Activated B cell treated with CpG ODN at 0.5 μM for 24 hours (primary cell): ENCODE measurements at places on chromosomes 5 and 9. TPM values are rescaled to one million over a fixed set of nuclear protein-coding genes. Genes with fewer than 3 reads are reported as not detected.

The TRIM14 gene
- 11.7 and 12.8 TPM in 2 replicates for total RNA-seq

The TSSK1B gene
- total RNA-seq: not detected in 2 replicates

The FOXI1 gene
- not detected in 2 replicates for total RNA-seq

The SLC6A19 gene
- total RNA-seq: not detected in 2 replicates

The BDP1 gene
- total RNA-seq: 46.2 and 50.4 TPM in 2 replicates

- no peak for DNase-seq
- H3K4me3 ChIP-seq: no peak overlapping the region
- no peaks in the 10 kb centered on the region for H3K4me1 ChIP-seq
- no peaks in the 10 kb centered on the region for H3K27me3 ChIP-seq
- no peak overlapping the region for H3K27ac ChIP-seq
- no peaks in the 10 kb centered on the region for H3K36me3 ChIP-seq
Measured at GRCh38 chr5:96017951-96018350, 56.3 kb upstream of the ELL2 start.

DNA sequence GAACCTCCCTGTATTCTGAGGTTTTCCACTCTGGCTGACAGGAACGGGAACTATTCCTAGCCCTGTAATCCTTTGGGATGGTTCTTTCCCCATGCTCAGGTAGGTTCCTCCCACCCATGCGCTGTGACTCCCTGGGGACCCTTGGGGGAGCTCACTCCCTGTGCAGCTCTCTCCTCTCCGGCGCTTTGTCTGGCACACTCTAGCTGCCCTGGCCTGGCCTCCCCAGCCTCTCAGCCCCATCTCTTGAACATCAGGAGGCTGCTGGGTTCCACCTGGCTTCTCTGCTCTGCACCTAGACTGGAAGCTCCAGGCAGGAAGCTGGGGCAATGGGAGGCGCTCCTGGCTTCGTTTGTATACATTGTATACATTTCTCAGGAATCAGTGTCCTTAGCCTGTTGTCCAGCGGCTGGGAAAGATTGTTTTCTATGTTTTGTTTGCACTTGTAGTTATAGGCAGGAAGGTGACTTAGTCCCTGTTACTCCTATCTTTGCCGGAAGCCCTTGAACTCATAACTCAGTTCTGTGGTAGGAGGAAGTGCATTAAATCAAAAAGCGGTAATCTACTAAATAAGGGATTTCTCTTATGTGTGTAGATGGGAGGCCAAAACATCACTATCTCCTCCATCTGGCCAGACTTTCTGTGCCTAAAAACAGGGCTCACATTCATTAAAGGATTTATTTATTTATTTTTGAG, 20.4 kb downstream of the SLC25A25 start:
- DNase-seq: no peak
- H3K27ac ChIP-seq: no peak overlapping the region
- peaks cover 28% of the 10 kb centered on the region for H3K4me1 ChIP-seq
- H3K27me3 ChIP-seq: no peaks in the 10 kb centered on the region
- no peak overlapping the region for H3K4me3 ChIP-seq
- H3K36me3 ChIP-seq: peaks cover 10% of the 10 kb centered on the region

DNA sequence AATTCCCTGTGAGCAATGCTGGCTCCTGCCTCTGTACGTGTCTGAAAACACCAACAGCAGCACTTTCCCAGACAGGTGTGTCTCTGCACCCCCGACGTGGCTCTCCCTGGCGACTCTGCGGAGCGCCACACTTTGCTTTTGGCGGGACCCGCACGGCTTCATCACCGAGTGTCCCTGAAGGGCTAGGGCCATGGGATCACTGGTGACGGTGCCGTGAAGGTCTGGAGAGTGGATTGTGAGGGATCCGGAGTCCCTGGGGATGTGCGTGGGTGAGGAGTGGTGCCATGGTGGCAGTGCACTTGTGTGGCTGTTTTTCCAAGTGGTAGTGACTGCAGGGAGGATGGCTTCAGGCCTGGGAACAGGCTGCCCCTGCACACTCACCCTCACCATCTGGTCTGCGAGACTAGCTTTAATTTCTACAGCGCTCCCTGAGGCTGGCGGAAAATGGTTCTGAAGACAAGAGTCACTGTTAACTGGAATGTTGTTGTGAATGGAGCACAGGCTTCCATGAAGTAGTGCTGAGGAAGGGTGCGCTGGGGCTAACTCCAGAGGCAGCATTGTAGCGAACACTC, 3.2 kb downstream of the NKD2 start:
- no peaks in the 10 kb centered on the region for H3K36me3 ChIP-seq
- peaks cover 35% of the 10 kb centered on the region for H3K27me3 ChIP-seq
- no peak for DNase-seq

GRCh38 chr5:159030357-159030756, 69.4 kb downstream of the EBF1 start:
- peak overlapping the region; percentile 35 for H3K27ac ChIP-seq
- no peak for DNase-seq
- peaks cover 69% of the 10 kb centered on the region for H3K36me3 ChIP-seq

DNA sequence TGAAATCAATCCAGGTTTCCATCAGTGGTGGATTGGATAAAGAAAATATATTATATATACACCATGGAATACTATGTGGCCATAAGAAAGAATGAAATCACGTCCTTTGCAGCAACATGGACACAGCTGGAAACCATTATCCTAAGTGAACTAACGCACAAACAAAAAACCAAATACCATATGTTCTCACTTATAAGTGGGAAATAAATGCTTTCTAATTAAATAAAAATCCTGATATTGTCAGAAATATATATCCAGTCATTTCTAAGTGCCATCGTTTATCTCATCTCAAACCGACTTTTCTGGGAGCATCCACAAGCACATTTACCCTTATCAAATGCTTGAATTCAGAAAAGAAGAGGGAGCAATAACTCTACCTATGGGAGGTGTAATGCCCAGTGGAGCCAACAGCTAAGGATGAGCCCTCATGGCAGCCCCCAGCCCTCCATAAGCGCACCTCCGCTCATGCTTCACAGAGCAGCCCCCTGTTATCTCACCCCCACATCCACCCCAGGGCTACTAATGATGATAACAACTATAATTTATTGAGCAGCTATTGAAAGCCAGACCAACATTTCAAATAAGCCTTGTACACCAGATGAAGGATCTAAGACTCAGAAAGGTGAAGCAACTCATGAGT, 101.7 kb upstream of the SPOCK1 start:
- no peak overlapping the region for H3K4me3 ChIP-seq
- no peak for DNase-seq
- H3K36me3 ChIP-seq: no peaks in the 10 kb centered on the region
- peaks cover 40% of the 10 kb centered on the region for H3K27me3 ChIP-seq
- no peak overlapping the region for H3K27ac ChIP-seq

GRCh38 chr5:140690376-140690932, 716 bp downstream of the HARS1 start:
- no peaks in the 10 kb centered on the region for H3K27me3 ChIP-seq
- H3K4me3 ChIP-seq: peak overlapping the region; percentile 100
- DNase-seq: no peak
- peaks cover 31% of the 10 kb centered on the region for H3K4me1 ChIP-seq
- peak overlapping the region; percentile 97 for H3K27ac ChIP-seq

- peaks cover 4% of the 10 kb centered on the region for H3K4me1 ChIP-seq
- DNase-seq: no peak
- no peak overlapping the region for H3K27ac ChIP-seq
- no peak overlapping the region for H3K4me3 ChIP-seq
- peaks cover 54% of the 10 kb centered on the region for H3K27me3 ChIP-seq
- H3K36me3 ChIP-seq: no peaks in the 10 kb centered on the region
Measured at GRCh38 chr5:177987326-177987725, 8.7 kb downstream of the PROP1 start.

DNA sequence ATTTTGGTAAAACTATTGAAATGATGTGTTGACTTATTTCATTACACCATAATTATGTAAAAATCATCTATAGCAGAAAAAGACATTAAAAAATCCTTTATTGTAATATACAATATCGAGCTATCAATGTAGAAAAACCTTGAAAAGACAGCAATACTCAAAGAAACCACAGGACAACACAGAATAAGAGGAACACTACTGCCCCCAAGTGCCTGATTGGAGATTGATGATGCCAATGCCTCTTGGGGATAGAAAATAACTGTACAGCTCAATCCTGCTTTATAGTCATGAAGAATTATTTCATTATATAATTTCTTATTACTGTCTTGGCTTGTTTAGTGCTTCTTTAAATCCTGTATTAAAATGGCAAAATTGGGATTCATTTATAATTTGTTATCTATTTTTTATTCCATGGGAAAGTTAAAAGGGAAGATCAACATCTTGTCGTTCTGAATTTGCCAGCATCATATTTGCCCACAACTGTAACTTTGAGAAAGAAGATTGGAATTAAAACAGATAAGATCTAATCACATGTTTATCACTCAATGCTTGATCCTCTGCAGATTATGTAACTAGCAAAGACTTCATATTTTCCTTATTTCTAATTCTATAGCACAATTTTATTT, 337.5 kb downstream of the CDH9 start:
- no peaks in the 10 kb centered on the region for H3K27me3 ChIP-seq
- no peak for DNase-seq
- no peak overlapping the region for H3K4me3 ChIP-seq
- no peak overlapping the region for H3K27ac ChIP-seq
- no peaks in the 10 kb centered on the region for H3K36me3 ChIP-seq
- no peaks in the 10 kb centered on the region for H3K4me1 ChIP-seq

GRCh38 chr5:38724301-38725030, 121.3 kb upstream of the OSMR start:
- no peaks in the 10 kb centered on the region for H3K27me3 ChIP-seq
- DNase-seq: no peak
- no peaks in the 10 kb centered on the region for H3K4me1 ChIP-seq
- no peaks in the 10 kb centered on the region for H3K36me3 ChIP-seq
- H3K27ac ChIP-seq: no peak overlapping the region
- no peak overlapping the region for H3K4me3 ChIP-seq

DNA sequence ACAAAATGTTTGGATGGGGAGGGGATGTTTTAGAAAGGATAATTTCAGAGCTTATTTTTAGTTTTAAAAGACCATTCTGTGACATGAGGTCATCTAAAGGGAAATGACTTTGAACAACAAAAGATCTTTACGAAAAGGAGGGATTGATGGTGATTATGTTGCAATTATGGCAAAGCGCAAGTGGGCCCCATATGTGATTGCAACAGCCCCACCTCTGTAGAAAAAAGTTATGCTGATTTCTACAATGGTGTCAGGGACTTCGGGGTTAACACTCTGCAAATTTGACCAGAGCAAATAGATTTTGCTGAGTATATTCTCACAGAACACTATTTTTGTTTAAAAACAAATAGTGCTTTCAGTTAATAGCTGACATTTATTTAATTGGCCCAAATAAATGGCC, 312.8 kb downstream of the NSG2 start:
- H3K27me3 ChIP-seq: no peaks in the 10 kb centered on the region
- H3K27ac ChIP-seq: no peak overlapping the region
- H3K4me1 ChIP-seq: no peaks in the 10 kb centered on the region
- no peak overlapping the region for H3K4me3 ChIP-seq
- DNase-seq: no peak

DNA sequence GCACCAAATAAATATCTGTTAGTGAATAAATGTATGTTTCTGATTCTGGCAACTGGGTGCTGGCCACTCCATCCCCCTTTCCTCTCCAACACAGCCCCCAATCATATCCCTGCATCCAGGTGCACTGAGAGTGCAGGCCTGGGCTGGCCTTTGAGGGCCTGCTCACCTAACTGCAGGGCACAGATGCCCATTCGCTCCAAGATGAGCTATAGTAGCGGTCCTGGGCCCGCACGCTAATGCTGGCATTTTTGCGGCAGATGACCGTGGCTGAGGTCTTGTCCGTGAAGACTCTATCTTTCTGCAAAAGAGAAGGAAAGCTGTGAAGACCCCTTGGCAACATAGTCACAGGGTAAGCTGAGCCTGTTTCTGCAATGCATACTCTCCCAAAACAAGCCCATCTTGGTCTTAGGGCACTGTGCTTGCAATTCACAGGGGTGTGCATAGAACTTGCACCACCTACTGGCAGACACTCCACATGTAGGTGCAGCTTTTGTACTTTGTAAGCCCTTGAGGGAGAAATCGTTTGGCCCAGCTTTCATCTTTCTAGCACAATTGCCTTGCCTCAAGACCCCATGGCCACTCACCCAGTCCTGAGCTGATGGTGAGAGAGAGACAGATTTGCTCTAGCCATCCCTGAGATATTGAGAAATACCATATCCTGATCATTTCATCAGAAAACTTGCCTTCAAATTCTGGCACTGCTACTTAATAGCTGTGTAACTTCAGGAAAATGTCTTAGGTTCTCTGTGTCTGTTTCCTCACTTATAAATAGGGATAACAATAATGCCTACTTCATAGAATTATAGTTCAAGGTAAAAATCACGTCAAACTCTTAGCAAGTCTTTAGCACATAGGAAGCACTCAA, 13.5 kb downstream of the IL12B start:
- peaks cover 6% of the 10 kb centered on the region for H3K27me3 ChIP-seq
- H3K4me3 ChIP-seq: no peak overlapping the region
- H3K27ac ChIP-seq: no peak overlapping the region

- no peaks in the 10 kb centered on the region for H3K27me3 ChIP-seq
- H3K36me3 ChIP-seq: no peaks in the 10 kb centered on the region
- H3K4me3 ChIP-seq: no peak overlapping the region
- no peak for DNase-seq
- no peak overlapping the region for H3K27ac ChIP-seq
Measured at GRCh38 chr5:159504106-159504856, 174.0 kb upstream of the IL12B start.

- no peak overlapping the region for H3K27ac ChIP-seq
- no peak overlapping the region for H3K4me3 ChIP-seq
- H3K27me3 ChIP-seq: peaks cover 16% of the 10 kb centered on the region
- no peaks in the 10 kb centered on the region for H3K4me1 ChIP-seq
- H3K36me3 ChIP-seq: no peaks in the 10 kb centered on the region
Measured at GRCh38 chr5:148984345-148984744, 78.5 kb downstream of the SH3TC2 start.

GRCh38 chr5:161027763-161028162, 175.8 kb upstream of the ATP10B start:
- no peaks in the 10 kb centered on the region for H3K36me3 ChIP-seq
- DNase-seq: no peak
- H3K4me1 ChIP-seq: no peaks in the 10 kb centered on the region

DNA sequence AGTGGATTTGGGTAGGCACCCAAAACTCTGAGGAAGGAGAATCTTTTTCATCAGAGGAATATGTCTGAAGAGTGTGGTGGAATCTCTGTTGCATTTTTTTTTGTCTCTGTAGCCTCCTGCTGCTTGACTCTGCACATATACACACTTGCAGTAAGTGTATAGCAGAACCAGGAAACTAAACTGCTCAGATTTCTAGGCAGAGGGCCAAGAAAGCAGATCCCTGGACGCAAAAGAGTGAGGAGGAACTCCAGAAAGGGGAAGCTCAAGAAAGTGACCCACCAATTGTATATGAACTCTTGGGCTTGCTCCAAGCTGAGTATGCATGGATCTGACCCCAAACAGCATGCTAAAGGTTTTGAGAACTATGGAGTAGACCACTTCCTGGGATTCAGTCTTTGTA, 181.8 kb downstream of the GADD45G start:
- H3K4me1 ChIP-seq: peaks cover 12% of the 10 kb centered on the region
- H3K27me3 ChIP-seq: no peaks in the 10 kb centered on the region
- DNase-seq: no peak
- no peaks in the 10 kb centered on the region for H3K36me3 ChIP-seq
- no peak overlapping the region for H3K4me3 ChIP-seq

- no peak overlapping the region for H3K27ac ChIP-seq
- peaks cover 9% of the 10 kb centered on the region for H3K4me1 ChIP-seq
- no peak for DNase-seq
- no peaks in the 10 kb centered on the region for H3K27me3 ChIP-seq
- H3K4me3 ChIP-seq: no peak overlapping the region
Measured at GRCh38 chr5:36786448-36787012, 90.0 kb upstream of the NIPBL start.

- H3K36me3 ChIP-seq: no peaks in the 10 kb centered on the region
- H3K4me1 ChIP-seq: no peaks in the 10 kb centered on the region
- H3K4me3 ChIP-seq: no peak overlapping the region
- no peak overlapping the region for H3K27ac ChIP-seq
- DNase-seq: no peak
Measured at GRCh38 chr5:144731786-144732185, 561.1 kb downstream of the KCTD16 start.
